ENCODE measurements at places on chromosomes 2 and 18.

DNA sequence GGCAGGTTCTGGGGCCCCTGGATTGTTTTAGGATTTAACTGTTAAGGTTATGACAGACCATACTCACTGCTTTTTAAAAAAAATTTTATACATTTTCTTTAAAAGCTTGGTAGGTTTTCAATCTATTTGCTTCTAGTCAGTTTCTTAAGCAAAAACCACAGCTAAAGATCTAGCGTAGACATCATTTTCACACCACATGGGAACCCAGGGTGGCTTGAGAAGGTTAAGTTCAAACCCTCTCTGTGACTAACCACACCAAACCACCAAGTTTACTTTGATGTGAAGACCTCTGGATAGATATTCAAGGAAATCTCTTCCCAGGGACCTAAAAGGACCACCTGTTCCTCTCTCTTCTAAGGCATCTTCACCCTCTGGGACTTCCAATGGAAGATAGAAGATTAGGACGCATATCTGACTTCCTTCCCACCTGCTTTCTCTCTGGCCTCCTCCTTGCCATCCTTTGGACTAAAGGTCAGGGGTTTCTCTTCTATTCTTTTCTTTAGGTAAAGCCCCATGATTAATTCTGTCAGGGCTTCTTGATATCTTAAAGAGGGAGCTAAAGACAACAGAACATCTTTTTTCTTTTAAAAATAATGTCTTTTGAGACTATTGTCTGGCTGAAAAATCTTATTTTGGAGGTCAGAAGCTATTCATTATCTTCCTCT, 32.3 kb downstream of the FOSL2 start:
- no peak for DNase-seq

DNA sequence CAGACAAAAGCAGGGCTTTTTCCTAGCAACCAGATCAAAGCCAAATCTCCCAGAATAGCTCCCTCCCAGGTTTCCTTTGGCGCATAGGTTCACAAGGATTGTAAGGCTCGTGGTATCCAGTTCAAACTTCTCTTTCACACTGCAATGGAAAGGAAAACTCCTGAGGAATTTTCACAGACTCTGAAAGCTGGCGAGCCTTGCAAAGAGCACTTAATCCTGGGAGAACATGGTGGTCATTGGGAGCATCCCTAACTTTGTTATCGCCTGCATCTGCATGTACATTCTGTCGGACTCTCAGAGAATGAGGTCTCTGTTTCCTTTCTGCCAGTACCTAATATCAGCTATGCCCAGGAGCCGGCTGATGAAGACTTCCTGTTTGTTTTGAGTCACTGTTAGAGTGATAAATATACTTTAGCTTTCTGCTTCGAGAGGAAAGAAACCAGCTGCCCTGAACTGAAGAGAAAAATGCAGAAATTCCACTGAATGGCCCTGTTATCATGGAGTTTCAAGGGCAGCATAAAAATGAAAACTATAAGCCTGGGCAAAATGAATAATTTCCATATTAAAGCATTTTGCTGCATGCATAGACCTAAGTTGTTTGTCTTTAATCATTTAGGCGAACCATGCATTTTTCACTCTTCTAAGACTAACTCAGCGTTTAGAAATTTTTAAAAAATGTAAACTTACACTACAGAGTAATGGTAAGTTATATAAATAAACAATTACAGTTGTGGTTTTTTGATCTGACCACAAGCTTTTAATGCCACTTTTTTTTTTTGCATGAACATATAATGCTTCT, 76.4 kb upstream of the ZEB2 start:
- no peak for DNase-seq

- DNase-seq: no peak
Observed at GRCh38 chr2:186995092-186995491, 146.1 kb upstream of the ZSWIM2 start.

DNA sequence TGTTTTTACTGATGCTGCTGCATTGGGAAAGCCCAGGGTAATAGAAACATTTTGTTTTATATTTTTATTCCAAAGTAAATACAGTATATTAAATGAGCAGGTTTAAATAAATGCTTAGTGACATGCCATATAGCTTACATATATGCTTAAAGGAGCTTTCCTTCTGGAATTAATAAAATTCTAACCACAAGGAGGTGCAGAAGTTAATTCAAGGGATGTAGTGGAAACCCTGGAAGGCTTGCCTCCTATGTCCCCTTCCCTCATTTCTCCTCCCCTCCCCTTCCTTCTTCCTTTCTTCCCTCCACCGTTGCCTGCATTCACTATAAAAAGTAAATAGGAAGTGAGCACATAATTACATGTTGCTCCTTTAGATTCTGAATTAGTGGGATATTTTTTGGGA, 96.3 kb downstream of the UBE2E3 start:
- no peak for DNase-seq

- no peak for DNase-seq
Observed at GRCh38 chr18:32358075-32358474, 112.6 kb downstream of the GAREM1 start.

DNA sequence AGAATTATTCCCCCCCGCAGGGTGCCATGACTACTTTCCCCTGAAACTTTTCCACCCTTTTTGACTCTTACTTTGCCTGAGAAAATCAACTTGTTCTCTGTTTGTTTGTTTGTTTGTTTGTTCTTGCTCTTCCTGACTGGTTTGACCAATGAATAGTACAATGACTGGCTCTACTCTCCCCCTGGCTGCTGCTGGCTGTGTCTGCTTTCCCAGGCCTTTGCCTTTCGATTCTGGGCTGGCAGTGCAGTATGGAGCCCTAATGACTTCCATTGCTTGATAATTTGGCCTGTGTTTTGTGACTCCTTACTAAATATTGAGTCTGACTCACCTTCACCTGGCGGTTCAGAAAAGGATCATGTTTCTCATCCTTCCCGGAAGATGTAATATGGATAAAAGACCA, 241.1 kb downstream of the TMEM182 start:
- DNase-seq: no peak

- no peak for DNase-seq
Observed at GRCh38 chr2:120930864-120931263, 195.2 kb downstream of the GLI2 start.

DNA sequence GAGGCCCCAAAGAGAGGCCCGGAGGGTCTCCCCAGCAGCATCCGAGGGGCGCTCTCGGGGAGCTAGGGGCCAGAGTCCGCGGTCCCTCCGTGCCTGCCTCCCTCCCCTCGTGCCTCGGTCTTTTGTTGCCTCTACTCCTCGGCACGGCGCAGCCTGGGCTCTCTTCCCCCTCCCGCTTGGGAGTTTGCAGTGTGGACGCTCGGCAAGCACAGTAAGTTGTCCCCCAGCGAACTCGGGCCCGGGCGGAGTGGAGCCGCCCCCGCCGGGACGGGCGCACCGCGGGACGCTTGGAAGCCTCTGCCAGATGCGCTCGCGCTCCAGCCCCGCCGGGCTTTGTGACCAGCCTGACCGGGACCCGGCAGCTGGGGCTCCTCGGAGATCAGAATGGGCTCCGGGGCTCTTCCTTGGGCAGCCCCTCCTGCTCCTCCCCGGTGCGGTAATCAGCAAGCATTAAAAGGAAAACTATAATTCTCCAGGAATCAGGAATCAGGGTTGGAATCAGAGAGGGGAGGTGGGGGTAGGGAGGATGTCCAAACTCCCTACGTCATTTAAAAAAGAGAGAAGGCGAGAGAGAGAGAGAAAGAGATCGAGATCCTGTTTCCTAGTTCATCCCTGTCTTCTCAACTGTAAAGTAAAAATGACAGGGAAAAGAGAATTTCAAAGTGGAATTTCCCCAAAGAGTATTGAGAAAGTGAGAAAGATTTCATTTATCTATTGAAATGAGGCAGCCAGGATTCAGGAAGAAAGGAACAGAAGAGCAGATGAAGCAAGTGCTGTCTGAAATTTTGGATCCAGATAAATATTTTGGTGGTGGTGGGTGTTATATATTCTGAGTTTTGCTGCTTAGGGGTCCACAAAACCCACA, 786 bp upstream of the TMEM200C start:
- DNase-seq: no peak

- no peak for DNase-seq
Observed at GRCh38 chr2:221895366-221896121, 323.4 kb upstream of the EPHA4 start.

DNA sequence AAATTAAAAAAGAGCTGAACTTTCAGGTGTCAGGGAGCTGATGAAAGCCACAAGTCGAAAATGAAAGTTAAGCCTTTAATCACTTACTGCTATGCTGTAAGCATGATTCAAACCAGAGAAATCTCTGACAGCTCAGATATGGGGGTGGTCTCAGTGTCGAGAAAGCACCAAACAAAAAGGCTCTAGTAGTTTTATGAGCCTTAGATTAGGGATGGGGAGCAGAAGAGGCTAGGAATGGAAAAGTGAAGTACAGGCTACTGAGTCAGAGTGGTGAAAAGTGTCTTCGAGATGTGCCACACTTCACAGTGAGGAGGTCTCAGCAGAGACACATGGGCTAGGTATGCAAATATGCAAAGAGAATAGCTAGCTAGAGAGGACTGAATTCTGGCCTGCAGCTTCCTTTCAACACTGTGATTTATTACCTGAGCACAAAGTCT, 482.2 kb downstream of the SPAG16 start:
- no peak for DNase-seq

GRCh38 chr2:8489221-8489620, 192.6 kb upstream of the ID2 start:
- no peak for DNase-seq

- DNase-seq: peak; percentile 99
Observed at GRCh38 chr2:224101820-224102630, 62.9 kb upstream of the SERPINE2 start.

DNA sequence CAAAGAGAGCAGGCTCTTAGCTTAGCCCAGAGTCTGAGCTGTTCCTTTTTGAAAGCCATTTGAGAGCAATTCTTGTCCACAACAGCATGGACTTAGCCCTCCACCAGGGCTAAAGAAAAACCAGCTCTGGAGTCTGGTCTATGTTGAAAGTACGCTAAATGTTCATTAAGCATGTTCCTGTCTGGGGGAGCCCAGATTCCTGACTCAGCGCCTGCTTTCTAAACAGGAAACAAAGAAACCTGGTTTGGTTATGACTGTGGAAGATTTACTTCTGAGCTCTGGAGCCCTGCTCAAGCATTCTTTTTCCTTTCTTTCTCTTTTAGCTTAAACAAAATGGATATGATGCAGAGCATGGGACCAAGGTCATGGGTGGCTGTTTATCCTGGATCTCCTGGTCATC, 279.8 kb downstream of the RBM43 start:
- DNase-seq: no peak

Data from BJ (cell line).